ENCODE measurements at places on chromosomes 16 and 17.

GRCh38 chr17:78107976-78108725 is 20.4 kb downstream of the TMC6 start:
- DNase-seq, result no peak

DNA sequence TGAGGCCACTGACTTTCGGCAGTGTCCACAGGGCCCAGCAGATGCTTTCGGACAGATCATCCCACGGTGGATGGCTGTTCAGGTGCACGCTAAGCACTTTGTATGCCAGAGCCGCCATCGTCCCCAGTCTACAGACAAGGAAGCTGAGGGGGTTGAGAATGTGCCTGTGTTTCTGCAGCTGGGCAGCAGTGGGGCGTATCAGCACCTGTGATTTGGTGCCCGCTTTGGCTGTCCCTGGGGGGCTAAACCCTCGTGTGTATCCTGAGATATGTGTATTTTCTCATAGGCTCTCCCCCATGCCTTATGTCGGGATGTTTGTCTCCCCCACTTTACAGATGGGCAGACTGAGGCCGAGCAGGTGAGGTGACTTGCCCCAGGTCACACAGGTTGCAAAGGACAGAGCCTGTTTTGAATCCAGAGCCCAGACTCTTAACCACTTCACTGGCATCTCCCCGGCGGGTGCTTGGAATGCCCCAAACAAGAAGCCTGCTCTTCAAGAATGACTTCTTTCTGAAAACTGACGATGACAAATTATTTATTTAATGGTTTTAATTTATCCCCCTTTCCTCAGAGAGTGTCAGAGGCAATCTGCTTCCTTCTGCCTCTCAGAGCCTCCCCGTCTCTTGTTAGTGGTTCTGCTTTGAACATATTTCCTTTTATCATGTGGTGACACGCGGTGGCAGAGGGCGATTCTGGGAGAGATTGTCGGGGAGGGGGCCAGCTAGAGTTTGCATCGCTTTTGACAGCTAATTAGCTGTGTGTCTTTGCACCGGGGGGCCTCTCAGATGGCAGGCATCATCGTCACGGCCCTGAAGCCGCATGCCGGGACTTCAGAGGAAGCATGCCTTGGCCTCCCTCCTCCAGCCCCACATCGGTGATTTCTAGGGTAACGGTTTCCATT is 149.6 kb upstream of the CIBAR2 start:
- DNase-seq, result no peak

GRCh38 chr17:19386051-19386929 is 700 bp downstream of the MFAP4 start:
- no peak for DNase-seq

DNA sequence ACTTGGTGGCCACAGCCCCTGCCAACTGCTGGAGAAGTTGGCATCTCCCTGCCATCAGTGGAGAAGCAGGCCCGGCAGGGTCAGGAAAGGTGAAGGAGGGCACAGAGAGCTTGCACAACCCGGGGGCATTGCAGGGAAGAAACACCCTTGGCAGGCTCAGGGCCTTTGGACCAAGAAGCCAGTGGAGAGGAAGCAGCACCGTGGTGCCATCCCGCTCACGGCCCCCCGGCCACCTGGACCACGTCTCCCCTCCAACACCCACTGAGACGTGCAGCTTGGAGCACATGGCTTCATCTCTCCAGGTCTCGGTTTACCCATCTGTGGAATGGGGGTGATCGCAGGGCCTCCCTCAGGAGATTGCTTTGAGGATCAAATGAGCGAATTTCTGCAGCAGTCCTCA is 158.1 kb downstream of the RBFOX3 start:
- no peak for DNase-seq

GRCh38 chr17:81518113-81518784 is 5.7 kb upstream of the ACTG1 start:
- DNase-seq, result no peak

DNA sequence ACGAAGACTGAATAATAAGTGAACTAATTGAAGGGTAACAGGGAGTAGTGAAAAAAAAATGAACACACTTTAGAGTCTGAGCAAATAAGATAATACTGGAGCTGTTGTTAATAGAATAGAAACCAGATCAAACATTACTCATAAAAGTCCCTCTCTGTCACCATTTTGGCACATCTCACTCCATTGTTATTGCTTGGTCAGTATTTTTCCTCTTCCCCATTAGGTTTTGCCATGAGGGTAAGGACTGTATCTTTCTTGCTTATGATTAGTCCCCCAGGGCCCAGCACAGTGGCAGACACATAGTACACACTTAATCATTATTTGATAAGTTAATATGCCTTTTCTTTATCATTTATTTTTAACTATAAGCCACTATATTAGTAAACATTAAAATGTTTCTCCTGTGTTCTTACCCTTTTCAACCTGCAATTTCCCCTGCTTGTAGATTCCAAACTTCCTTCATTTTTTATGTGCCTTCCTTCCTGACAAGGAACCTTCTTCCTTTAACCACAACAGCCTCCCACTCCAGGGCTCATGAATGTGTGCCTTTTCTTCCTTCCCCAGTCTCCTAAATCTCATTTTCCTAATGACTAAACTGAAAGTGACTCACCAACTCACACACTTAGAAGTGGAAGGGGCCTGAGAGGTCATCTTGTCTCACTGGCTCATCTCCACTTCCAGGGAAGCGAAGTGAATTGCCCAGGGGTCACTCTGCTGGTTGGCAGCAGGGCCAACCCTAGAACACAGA is 88.2 kb upstream of the HAS3 start:
- no peak for DNase-seq

GRCh38 chr17:55005520-55005919 is 37.0 kb downstream of the STXBP4 start:
- DNase-seq, result no peak

DNA sequence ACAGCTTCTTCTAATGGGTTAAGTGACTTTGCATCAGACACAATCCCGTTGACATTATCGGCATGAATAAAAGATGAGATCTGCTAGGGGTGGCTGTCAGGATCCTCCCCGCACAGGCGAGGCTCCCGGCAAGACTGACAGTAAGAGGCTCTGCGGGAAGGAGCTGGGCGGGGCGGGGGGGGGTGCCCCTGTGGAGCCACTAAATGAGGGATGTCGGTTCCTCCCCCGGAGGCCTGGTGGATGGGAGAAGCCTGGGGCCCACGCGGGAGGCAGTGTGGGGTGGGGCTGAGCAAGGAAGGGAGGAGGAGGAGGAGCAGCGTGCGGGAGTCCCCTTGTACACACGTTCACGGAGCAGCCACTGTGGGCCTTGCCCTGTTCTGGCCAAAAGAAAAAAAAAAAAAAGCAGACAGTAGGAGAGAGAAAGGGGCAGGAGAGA is 190.9 kb upstream of the GSE1 start:
- no peak for DNase-seq

DNA sequence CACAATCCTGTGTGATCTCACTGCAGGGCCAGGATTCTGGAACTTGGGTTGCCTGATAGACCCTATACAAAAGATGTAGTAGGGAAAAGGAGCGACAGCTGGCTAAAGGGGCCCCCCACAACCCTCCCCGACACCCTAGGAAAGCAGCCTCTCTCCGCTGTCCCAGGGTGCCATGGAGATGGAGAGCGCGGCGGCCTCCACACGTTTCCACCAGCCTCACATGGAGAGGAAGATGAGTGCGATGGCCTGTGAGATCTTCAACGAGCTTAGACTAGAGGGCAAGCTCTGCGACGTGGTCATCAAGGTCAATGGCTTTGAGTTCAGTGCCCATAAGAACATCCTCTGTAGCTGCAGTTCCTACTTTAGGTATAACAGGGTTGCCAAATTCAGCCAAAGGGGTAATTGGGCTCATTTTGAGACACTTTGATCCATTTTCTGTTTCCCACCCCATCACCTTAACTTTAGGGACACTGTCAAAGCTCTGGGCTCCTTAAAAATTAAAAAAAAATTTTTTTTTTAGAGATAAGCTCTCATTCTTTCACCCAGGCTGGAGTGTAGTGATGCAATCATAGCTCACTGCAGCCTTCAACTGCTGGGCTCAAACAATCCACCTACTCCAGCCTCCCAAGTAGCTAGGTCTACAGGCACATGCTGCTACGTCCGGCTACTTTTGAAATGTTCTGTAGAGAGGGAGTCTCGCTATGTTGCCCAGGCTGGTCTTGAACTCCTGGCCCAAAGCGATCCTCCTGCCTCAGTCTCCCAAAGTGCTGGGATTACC is at the start of gene KLHL10:
Gene KLHL10, plus strand, starts transcription at position 65 of the 778 bp plus-strand sequence. Its CDS starts 108 bp downstream, at position 173.
- DNase-seq, result no peak

GRCh38 chr17:20944014-20944865 is 98.6 kb downstream of the USP22 start:
- DNase-seq, result no peak

GRCh38 chr17:78166416-78166815 is 2.0 kb upstream of the SYNGR2 start:
- no peak for DNase-seq

GRCh38 chr16:10949424-10949970 is 5.1 kb downstream of the CLEC16A start:
- DNase-seq, result no peak

DNA sequence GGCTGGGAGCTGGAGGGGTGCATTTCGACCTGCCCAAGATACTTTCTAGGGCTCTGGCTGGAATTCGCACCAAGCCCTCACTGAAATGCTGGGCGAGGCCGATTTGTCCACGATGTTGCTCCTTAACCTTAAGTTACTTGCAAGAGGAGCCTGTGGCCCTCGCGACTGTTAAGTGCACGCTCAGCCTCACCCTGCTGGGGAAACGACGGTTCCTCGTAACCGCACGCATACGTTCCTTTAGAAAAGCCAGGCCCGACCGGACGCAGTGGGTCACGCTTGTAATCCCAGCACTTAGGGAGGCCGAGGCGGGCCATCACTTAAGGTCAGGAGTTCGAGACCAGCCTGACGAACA is 607 bp upstream of the NCOR1 start:
- peak; percentile 10 for DNase-seq

DNA sequence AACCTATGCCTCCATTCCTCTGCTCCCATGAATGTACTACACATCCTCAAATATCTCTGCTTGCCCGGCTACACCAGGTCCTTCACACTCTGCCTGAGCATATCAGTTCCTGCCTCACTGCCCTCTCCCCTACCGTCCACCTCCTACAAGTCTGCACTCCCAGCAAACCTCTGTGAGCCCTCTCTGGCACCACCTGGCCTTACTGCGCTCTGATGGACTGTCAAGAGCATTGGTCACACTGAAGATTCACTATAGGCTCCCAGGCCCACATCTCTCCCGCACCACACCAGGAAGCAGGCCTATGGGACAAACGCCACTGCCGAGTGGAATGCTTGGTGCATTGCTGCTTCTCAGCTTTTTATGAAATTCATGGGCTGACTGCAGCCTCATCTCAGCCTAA is 8.9 kb downstream of the GINS2 start:
- DNase-seq, result no peak

- DNase-seq, result no peak
These were observed 180.2 kb upstream of the CACNG5 start for GRCh38 chr17:66654764-66655163.

GRCh38 chr16:82040296-82040695 is 5.2 kb downstream of the HSD17B2 start:
- no peak for DNase-seq

GRCh38 chr17:491086-492021 is 138.7 kb upstream of the RPH3AL start:
- DNase-seq, result no peak

- DNase-seq, result no peak
These were observed 4.4 kb upstream of the UNK start for GRCh38 chr17:75779987-75780889.

DNA sequence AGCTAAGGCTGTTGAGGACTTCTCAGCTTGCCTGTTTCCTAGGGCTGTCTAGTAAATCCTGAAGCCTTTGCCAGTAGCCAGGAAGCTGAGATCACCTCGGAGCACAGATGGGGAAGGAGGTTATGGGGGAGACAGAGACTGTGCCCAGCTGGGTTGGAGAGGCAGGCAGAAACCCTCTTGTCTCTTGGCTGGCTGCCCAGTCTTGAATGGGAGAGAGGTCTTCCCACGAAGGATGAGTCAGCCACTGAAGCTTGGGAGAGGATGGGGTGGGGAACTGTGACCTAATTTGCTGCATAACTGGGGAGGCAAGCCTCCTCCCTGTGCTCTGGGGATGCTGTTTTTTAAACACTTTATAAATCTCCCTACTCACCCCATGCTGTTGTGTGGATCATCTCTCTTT is 69.8 kb downstream of the SHISA9 start:
- DNase-seq, result no peak

GRCh38 chr16:85514295-85514597 is 98.9 kb upstream of the GSE1 start:
- no peak for DNase-seq

- DNase-seq, result no peak
These were observed 95.0 kb upstream of the RCVRN start for GRCh38 chr17:9999919-10000695.

- DNase-seq, result no peak
These were observed 342.4 kb downstream of the SEC14L1 start for GRCh38 chr17:77483128-77483598.

- DNase-seq, result no peak
These were observed at the start of gene SMIM22 for GRCh38 chr16:4795181-4795827. SMIM22 (plus strand) TSS chr16:4795369; CDS start chr16:4795735, 366 bp downstream.

DNA sequence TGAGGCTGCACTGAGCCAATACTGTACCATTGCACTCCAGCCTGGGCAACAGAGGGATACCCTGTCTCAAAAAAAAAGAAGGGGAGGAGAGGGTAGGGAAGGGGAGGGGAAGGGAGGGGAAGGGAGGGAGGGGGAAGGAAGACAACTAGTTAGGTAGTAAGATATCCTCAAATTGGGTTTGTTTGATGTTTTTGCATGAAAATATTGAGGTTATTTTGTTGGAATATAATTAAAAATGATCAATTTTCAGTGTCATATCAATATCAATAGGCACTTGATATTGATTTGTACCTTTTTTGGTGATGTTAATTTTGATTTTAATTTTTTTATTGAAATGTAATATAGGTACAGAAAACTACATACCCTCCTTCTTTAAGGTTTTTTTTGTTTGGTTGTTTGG is 16.6 kb upstream of the PDP2 start:
- DNase-seq, result no peak

DNA sequence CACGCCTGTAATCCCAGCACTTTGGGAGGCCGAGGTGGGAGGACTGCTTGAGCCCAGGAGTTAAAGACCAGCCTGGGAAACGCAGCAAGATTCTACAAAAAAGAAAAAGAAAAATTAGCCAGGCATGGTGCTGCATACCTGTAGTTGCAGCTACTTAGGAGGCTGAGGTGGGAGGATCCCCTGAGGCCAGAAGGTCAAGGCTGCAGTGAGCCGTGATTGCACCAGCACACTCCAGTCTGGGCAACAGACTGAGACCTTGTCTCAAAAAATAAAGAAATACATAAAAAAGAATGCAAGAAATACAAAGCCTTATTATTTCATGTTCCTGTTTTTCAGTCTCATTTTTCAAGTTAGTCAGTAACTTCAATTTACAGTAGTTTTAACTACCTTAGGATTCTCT is 5.9 kb upstream of the CNOT1 start:
- DNase-seq, result no peak

GRCh38 chr17:8248751-8249607 is at the start of gene PFAS:
PFAS (plus strand) TSS chr17:8249289; CDS start chr17:8253938, 4,649 bp downstream.
- DNase-seq, result peak; percentile 99
